ENCODE measurements at places on chromosomes 4 and X.

DNA sequence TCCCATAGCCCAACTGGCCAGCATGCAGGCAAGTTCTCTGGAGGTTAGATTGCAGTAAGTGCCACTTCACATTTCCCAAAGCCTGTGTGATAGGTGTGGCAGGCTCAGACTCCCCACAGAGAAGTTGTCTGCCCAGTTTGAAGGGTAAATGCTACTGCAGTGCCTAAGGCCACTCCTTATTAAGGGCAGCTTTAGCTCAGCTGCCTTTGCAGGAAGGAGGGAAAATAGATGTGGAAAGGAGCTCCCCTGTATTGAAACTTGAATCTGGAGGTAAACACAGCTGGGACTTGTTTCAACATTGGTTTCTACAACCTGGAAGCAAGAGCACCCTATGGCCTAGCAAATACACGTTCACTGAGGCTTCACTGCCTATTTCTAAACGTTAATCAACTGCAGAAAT lies 22.4 kb downstream of the NEXMIF start:
- DNase-seq = no peak

- DNase-seq = no peak
Measured at GRCh38 chr4:107094976-107095375, 58.9 kb upstream of the DKK2 start.

DNA sequence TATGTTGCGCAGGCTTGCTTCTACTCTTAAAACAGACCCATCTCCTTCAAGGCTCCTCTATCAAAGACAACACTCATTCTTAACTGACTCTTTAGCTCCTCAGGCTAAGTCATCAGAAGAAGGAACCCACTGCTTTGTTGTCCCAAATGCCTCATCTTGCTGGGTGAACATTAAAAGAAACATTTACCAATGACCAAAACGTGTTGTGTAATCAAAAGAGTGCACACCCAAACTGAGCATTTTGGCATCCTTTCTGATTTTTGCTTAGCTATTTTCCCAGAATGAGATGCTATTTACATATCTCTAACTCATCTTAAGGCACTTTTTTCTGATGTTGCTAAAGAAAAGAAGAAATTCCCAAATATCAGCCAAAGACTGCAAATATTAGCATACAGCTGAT lies 131.7 kb upstream of the VCX3A start:
- DNase-seq = no peak

DNA sequence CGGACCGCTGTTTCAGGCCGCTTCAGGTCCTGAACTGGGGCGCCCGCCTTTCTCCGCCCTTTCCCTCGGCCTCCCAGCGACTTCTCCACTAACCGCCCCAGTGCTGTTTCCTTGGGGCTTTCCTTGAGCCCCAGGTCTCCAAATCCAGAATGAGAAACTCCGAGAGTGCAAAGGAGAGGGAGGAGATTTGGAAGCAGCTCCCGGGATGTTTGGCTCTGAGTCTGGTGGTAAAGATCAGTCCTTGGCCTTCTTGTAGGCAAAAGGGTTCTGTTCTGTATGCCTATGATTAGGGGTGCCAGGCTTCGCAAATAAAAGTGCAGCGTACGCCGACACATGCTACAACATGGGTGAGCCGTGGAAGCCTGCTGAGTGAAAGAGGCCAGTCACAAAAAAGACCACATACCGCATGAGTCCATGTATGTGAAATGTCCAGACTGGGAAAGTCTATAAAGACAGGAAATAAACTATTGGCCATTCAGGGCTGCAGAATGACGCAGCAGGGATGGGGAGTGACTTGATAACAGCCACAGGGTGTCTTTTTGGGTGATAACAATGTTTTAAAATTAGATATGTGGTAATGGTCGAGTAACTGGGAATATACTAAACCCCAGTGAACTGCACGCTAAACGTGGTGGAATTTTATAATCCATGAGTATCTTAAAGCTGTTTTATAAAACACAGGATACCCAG lies 99.8 kb downstream of the TRAPPC11 start:
- no peak for DNase-seq

DNA sequence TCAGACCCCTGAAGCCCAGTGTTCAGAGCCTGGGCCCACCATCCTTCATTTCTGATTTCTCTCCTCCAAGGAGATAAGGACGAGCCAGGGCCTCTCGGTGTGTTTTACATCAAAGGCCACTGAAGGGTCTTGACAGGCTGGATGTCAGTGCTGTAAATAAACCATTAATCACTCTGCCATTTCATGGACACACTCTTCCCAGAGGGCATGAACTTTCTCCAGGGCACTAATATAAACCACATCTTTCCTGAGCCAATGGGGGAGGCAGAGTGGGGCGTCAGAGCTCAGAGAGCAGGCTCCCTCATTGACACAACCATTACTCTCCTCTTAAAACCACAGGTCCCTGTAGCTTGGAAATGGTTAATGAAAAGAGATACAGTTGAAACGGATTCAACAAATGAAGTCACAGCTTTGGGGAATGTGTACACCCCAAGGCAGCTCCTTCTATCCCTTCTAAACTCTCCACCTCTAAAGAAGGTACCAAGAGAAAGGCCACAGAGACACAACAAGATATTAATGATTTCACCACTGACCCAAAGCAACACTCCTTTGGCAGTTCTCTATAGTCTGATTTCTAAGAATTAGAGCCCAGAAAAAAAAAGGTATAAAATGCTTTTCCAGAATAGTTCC lies 200.6 kb downstream of the CHIC2 start:
- DNase-seq = no peak

GRCh38 chr4:146381263-146381872 lies 140.4 kb downstream of the SLC10A7 start:
- DNase-seq = peak; percentile 0
